Activated T-cell treated with anti-CD3 and anti-CD28 coated beads for 1 hour (primary cell): ENCODE measurements at places on chromosomes 11 and 22.

GRCh38 chr11:35976434-35976833, 32.6 kb downstream of the LDLRAD3 start:
- DNase-seq = no peak

DNA sequence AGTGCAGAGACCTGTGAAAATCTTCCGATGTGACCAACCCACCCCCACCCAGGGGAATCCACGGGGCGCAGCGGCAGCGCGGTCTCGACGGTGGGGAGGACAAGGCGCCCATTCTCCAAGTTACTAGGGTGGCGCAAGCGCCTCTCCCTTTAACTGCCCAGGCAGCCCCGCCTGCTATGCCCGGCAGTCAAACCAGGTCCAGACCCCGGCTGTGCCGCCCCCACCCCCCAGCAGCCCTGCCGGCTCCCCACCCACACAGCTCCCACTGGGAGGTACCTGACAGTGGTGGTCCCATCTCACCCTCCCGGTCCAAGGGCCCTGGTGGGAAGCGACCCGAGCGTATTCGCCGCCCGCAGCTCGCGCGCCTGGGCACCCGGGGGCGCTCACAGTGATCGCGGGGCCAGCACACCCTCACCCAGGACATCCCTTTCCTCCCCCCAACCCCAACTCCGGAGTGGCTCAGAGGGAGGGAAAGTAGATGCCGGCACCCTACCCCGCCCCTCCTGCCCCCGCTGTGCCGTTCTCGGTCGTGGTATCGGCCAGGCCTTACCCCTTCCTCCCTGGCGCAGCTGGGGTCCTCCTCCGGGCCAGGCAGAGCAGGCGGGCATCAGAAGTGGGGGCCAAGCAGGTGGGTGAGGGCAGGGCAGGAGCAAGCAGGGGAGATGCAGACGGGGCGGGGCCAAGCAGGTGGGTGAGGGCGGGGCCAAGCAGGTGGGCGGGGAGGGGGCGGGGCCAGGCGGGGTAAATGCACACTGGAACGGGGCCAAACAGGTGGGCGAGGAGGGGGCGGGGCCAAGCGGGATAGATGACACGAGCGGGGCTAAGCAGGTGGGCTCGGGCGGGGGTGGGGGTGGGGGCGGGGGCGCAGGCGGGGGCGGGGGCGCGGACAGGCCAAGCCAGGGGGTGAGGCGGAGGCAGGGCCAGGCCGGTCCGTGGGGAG, at the start of gene TRPM5:
Gene TRPM5, minus strand, starts transcription at position 634 of the 940 bp plus-strand sequence. CDS start 21,478 bp downstream, outside the sequence.
- peak; percentile 75 for DNase-seq

DNA sequence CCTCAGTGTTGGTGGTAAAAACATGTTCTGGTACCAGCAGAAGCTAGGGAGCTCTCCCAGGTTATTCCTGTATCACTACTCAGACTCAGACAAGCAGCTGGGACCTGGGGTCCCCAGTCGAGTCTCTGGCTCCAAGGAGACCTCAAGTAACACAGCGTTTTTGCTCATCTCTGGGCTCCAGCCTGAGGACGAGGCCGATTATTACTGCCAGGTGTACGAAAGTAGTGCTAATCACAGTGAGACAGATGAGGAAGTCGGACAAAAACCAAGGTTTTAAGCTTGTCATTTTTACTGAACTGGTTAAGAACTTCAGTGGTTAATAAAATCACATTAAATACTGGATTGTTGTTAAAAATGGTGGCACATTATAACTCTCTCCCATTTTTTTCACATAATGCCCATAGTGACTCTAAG, 42.6 kb upstream of the VPREB1 start:
- DNase-seq = no peak

DNA sequence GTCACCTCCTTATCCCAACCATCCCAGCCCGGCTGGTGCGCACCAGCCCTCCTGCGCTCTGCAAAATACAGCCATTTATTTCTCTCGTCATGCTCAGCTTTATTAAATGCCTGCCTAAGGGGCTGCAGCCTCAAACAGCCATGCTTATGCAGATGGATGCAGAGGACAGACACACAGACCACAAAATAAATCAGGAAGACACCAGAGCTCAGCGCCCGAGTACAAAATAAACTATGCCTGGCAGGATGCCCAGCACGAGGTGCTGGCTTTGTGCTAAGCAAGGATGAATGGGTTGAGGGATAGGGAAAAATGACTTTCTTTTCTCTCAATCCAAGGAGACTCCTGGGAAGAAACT, 70.5 kb downstream of the RPUSD4 start:
- no peak for DNase-seq

DNA sequence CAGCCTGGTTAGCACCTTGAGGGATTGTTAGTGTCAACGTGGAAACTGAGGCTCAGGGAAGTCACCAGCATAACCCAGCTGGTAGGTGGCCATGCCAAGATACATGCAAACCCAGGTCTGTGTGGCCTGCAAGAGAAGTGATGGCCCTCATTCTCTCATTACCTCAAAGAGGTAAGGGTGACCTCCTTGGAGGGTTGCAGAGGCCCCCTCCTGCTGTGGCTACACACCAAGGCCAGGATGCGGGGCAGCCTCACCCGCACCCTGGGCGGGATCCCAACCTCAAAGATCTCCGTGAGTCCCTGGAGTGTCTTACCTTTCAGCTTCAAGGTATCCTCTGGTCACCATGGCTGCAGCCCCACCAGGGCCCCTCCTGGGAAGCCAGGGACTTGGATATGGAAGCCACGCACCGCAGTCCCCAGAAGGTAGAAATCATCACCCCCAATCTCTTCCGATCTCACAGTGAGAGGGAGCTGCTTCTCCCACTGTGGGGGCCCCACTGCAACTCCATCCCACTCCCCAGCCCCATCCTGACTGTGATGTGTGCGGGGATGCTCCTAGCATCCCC, 95.4 kb downstream of the MORC2 start:
- no peak for DNase-seq

- DNase-seq = no peak
These were observed 9.4 kb upstream of the ACRV1 start for GRCh38 chr11:125690006-125690405.

GRCh38 chr22:39478441-39478850, 21.6 kb downstream of the MGAT3 start:
- no peak for DNase-seq

- no peak for DNase-seq
These were observed 9.1 kb downstream of the SNX19 start for GRCh38 chr11:130907229-130907628.

- no peak for DNase-seq
These were observed 13.8 kb downstream of the MRGPRF start for GRCh38 chr11:68999093-68999747.

GRCh38 chr11:79244241-79244772, 196.5 kb downstream of the TENM4 start:
- DNase-seq = no peak
